ENCODE measurements at places on chromosomes 11 and 22. TPM values are rescaled to one million over a fixed set of nuclear protein-coding genes. Genes with fewer than 3 reads are reported as not detected.

- H3K36me3 ChIP-seq, result no peaks in the 10 kb centered on the region
- no peaks in the 10 kb centered on the region for H3K27me3 ChIP-seq
- H3K4me3 ChIP-seq, result no peak overlapping the region
- peaks cover 19% of the 10 kb centered on the region for H3K4me1 ChIP-seq
These were observed 259.2 kb upstream of the SORL1-AS1 start for GRCh38 chr11:121711939-121712338.

DNA sequence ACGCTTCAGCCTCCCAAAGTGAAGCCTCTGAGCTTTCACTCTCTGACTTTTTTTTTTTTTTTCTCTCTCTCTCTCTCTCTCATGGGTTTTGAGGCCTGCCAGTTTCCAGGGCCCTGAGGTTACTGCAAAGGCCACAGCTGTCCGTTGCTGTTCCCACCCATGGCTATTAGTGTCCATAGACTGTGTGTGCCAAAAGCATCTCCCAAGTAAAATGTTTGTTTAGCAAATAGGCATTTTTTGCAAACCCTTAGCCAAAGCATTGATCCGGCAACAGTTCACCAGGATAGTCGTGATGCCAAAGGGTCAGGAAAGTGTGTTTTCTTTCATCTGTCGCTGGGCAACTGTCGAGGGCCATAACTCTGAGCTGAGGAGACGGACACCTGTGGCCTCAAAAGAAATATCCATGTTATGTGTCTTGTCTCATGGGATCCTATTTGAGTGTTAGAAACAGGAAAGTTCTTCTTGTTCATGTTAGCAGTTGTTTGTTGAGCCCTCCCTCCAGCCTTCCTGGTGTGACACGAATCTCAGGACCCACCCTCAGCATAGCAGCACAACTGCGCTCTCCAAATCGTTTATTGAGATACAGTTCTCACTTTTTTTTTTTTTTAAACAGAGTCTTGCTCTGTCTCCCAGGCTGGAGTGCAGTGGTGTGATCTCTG lies 18.4 kb downstream of the FADS2 start:
- no peaks in the 10 kb centered on the region for H3K4me1 ChIP-seq
- H3K4me3 ChIP-seq, result no peak overlapping the region
- H3K27me3 ChIP-seq, result no peaks in the 10 kb centered on the region
- no peak overlapping the region for H3K27ac ChIP-seq
- DNase-seq, result no peak

GRCh38 chr11:93668171-93668570 lies 6.7 kb downstream of the CEP295 start:
- no peaks in the 10 kb centered on the region for H3K27me3 ChIP-seq
- no peak for DNase-seq
- H3K36me3 ChIP-seq, result peaks cover 47% of the 10 kb centered on the region
- no peak overlapping the region for H3K27ac ChIP-seq
- H3K4me3 ChIP-seq, result no peak overlapping the region

DNA sequence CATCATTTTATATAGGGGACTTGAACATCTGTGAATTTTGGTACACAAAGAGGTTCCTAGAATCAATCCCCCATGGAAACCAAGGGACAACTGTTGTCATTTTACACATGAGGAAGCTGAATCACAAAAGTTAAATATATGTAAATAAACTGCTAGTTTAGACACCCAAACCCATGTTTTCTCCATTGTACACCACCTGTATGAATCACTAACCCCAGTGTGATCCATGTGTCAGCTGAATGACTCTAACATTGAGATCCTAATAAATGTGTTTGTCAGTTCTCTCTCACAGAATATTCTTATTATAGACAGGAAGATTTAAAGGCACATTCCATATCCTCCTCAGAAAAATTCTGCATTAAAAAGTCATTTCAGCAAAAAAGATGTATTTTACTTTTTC lies 83.3 kb downstream of the ATG16L2 start:
- H3K27me3 ChIP-seq, result no peaks in the 10 kb centered on the region
- no peak overlapping the region for H3K4me3 ChIP-seq
- no peaks in the 10 kb centered on the region for H3K36me3 ChIP-seq
- no peaks in the 10 kb centered on the region for H3K4me1 ChIP-seq
- DNase-seq, result no peak

DNA sequence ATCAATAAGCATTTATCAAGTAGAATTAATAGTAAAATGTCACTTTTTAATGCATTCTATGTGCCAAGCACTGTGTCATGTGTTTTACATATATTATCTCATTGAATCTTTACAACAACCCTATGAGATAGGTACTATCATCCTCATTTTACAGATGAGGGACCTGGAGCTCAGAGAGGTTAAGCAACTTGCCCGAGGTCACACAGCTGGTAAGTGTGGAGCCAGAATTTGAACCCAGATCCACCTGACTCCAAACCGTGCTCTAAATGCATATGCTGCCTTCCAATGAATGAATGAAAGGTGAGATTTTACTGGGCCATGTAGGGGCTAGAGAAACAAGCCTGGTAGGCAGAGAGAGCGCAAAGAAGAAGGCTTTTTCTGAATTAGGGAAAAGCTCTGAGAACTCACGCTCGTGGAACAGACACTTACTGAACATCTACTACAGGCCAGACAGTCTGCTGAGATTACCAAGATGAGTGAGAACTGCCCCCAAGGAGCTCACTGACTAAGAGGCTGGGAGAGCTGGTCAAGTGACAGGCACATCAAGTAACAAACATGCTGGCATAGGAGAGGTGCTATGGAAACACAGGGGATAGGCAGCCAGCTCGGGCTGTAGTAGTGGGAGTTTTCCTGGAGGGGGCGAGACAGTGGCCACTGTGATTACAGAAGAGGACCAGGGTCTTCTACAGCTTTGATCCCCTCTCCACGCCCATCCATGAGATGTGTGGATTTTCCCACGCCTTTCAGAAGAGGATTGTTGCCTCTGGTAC lies 4.4 kb downstream of the ABCG4 start:
- peaks cover 12% of the 10 kb centered on the region for H3K4me1 ChIP-seq
- H3K27ac ChIP-seq, result no peak overlapping the region
- H3K36me3 ChIP-seq, result no peaks in the 10 kb centered on the region
- no peak for DNase-seq
- no peaks in the 10 kb centered on the region for H3K27me3 ChIP-seq

GRCh38 chr11:31796499-31797189 lies 14.5 kb downstream of the PAX6 start:
- no peak overlapping the region for H3K4me3 ChIP-seq
- H3K27ac ChIP-seq, result no peak overlapping the region
- H3K36me3 ChIP-seq, result no peaks in the 10 kb centered on the region
- DNase-seq, result no peak
- H3K4me1 ChIP-seq, result no peaks in the 10 kb centered on the region
- no peaks in the 10 kb centered on the region for H3K27me3 ChIP-seq

DNA sequence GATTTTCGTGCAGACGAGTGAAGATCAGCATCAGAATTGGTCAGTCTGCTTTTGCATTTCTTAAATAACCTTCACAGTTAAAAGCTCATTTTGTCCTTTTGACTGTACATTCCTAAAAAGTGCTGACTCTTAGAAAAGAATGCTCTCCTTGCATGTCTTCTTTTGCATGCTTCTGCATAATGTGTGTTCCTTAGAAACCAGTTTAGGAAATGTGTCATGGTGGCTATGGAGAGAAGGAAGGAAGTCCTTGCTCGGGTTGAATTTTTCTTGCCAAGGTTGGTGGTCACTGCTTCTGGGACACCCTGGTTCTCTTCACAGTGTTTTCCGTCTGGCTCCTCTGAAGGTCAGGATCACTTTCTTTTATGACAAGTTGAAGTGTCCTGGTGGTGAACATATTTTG lies 6.8 kb downstream of the AP2A2 start:
- no peak overlapping the region for H3K27ac ChIP-seq
- peaks cover 5% of the 10 kb centered on the region for H3K36me3 ChIP-seq
- H3K4me3 ChIP-seq, result no peak overlapping the region
- DNase-seq, result no peak
- H3K27me3 ChIP-seq, result no peaks in the 10 kb centered on the region

- H3K27ac ChIP-seq, result no peak overlapping the region
- no peaks in the 10 kb centered on the region for H3K36me3 ChIP-seq
- DNase-seq, result no peak
- peaks cover 36% of the 10 kb centered on the region for H3K27me3 ChIP-seq
- H3K4me1 ChIP-seq, result no peaks in the 10 kb centered on the region
- H3K4me3 ChIP-seq, result no peak overlapping the region
These were observed 107.0 kb downstream of the MYO18B start for GRCh38 chr22:25848954-25849353.

- no peak for DNase-seq
- no peak overlapping the region for H3K4me3 ChIP-seq
- H3K27ac ChIP-seq, result no peak overlapping the region
- no peaks in the 10 kb centered on the region for H3K4me1 ChIP-seq
These were observed 82.3 kb downstream of the TRMU start for GRCh38 chr22:46417769-46418168.

- H3K4me1 ChIP-seq, result no peaks in the 10 kb centered on the region
- no peak for DNase-seq
- H3K27me3 ChIP-seq, result no peaks in the 10 kb centered on the region
- H3K4me3 ChIP-seq, result no peak overlapping the region
- H3K36me3 ChIP-seq, result no peaks in the 10 kb centered on the region
These were observed 40.2 kb downstream of the GNB1L start for GRCh38 chr22:19814428-19814827.

DNA sequence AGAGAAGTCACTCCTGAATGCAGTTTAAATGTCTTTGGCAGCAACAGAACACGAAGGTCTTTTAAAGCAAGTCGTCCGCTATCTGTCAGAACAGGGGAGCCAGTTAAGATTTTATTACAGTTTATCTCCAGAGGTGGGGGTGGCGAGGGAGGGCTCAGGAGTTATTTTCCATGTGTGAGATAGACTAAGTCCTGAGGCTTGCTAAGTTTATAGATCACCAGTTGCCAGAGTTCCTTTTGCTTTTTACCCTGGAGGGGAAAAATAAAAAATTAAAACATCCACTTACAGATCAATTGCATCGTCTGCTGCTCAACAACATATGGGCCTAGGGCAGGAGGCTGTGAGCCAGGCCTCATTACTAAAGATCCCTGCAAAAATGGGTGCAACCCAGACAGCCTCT lies 90.7 kb downstream of the SNX19 start:
- H3K4me1 ChIP-seq, result no peaks in the 10 kb centered on the region
- no peak overlapping the region for H3K4me3 ChIP-seq
- H3K36me3 ChIP-seq, result no peaks in the 10 kb centered on the region

GRCh38 chr22:18997925-18998315 lies 61.8 kb upstream of the PRODH start:
- peaks cover 9% of the 10 kb centered on the region for H3K4me1 ChIP-seq
- H3K4me3 ChIP-seq, result no peak overlapping the region
- no peak overlapping the region for H3K27ac ChIP-seq
- no peaks in the 10 kb centered on the region for H3K36me3 ChIP-seq

DNA sequence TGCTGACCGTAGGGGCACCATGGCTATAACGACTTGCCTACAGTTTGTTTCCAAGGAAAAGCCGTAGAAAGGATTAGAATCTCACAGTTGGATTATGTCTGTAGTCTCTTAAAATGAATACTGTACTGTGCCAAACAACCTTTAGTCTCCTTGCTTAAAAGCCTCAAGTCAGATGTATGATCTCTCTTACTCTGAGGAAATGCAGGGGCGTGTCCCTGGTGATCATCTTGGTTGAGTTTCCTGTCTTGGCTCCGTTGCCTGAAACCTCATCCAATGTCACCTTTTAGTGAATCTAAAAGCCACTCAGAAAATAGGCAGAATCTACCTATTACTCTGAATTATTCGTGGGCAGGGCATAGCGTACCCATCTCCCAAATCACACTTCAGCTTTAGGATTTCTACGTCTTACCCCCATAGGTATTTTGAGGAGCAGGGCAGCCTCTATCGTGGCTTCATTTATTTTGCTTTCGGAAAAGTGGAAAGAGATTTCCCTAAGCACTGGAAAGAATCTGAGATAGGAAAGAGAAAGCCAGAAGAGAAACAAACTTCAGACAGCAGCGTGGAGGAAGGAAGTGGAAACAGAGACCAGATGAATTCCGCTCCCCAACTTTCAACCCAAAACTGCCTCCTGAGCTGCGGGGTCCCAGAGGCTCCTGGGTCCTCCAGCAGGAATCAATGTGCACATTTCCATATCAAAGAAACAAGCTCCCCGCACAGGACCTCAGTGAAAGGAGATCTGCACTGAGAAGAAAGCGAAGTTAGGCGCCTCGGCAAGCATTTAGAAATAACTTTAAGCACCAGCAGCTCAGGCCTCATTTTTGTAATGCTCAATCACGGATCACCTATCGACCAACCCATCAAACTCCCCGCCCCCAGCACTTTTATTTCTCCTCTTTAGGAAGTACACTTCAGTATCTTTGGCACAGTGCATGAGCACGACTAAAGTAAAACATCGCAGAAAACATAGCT lies 245.8 kb downstream of the ETS1 start:
- no peaks in the 10 kb centered on the region for H3K4me1 ChIP-seq
- no peak overlapping the region for H3K4me3 ChIP-seq
- H3K36me3 ChIP-seq, result no peaks in the 10 kb centered on the region
- H3K27me3 ChIP-seq, result peaks cover 63% of the 10 kb centered on the region
- no peak overlapping the region for H3K27ac ChIP-seq

- H3K27ac ChIP-seq, result no peak overlapping the region
- peaks cover 15% of the 10 kb centered on the region for H3K27me3 ChIP-seq
- DNase-seq, result no peak
These were observed 202.7 kb upstream of the MPPED2 start for GRCh38 chr11:30788849-30789248.

GRCh38 chr22:25014896-25015755 lies 62.6 kb downstream of the KIAA1671 start:
- no peaks in the 10 kb centered on the region for H3K36me3 ChIP-seq
- no peak for DNase-seq
- H3K27ac ChIP-seq, result no peak overlapping the region
- H3K4me1 ChIP-seq, result no peaks in the 10 kb centered on the region
- H3K4me3 ChIP-seq, result no peak overlapping the region

- H3K27ac ChIP-seq, result no peak overlapping the region
- H3K36me3 ChIP-seq, result no peaks in the 10 kb centered on the region
- H3K27me3 ChIP-seq, result no peaks in the 10 kb centered on the region
- DNase-seq, result no peak
These were observed 19.8 kb downstream of the ARL14EP start for GRCh38 chr11:30342736-30343166.

DNA sequence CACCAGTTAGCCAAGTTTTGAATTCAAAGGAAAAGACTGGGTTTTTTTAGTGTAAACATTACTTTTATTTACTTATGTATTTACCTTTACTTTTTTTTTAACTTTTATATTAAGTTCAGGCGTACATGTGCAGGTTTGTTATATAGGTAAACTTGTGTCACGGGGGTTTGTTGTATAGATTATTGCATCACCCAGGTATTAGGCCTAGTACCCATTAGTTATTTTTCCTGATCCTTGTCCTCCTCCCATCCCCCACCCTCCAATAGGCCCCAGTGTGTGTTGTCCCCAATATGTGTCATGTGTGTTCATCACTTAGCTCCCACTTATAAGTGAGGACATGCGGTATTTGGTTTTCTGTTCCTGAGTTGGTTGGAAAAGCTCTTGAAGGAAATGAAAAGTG lies 20.6 kb downstream of the ZW10 start:
- H3K4me3 ChIP-seq, result no peak overlapping the region
- H3K36me3 ChIP-seq, result peaks cover 16% of the 10 kb centered on the region
- H3K27me3 ChIP-seq, result no peaks in the 10 kb centered on the region

XKR3 gene
- not detected for total RNA-seq

RCOR2 gene
- 10.8 TPM for total RNA-seq

CFAP300 gene
- total RNA-seq, result not detected

OR56A1 gene
- not detected for total RNA-seq

GGTLC3 gene
- total RNA-seq, result not detected

NRIP3 gene
- total RNA-seq, result 0.15 TPM

SH3BP1 gene
- total RNA-seq, result 48.4 TPM

Data from HCT116 (cell line).